ENCODE measurements at places on chromosomes 5 and 9.
A peak's percentile ranks its signal among the peaks of the same experiment; 100 is the strongest.

GRCh38 chr9:91187311-91187964, 174.3 kb downstream of the AUH start:
- no peak for DNase-seq

DNA sequence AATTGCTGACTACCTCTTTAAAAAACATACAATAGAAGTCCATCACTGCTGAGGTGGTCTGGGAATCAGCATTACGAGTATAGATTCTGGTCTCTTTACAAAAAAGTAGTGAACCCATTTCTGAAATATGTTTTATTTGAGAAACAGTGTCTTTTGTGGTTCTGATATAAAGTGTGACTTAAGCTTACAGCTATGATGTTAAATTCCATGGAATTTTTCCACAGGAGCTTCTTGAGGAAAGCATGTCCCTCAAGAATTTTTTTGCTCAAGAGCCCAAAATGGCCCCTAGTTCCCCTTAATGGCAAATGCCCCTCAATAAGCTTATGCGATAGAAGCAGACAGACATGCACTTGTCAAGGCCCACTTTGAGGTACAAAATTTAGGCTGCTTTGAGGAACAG, 265.7 kb downstream of the FAM170A start:
- DNase-seq: no peak

- peak; percentile 47 for DNase-seq
Measured at GRCh38 chr5:79025054-79025472, 40.0 kb upstream of the ARSB start.

- DNase-seq: no peak
Measured at GRCh38 chr9:106619211-106619610, 243.8 kb upstream of the ZNF462 start.

- peak; percentile 43 for DNase-seq
Measured at GRCh38 chr5:139710319-139711066, 62.3 kb downstream of the CXXC5 start.
